ENCODE measurements at places on chromosomes 1 and 21.
A peak's percentile ranks its signal among the peaks of the same experiment; 100 is the strongest.

- DNase-seq: no peak
These were observed 206.9 kb upstream of the FMN2 start for GRCh38 chr1:239884796-239885195.

- DNase-seq: no peak
These were observed 651 bp downstream of the COA6 start for GRCh38 chr1:234373959-234374254.

DNA sequence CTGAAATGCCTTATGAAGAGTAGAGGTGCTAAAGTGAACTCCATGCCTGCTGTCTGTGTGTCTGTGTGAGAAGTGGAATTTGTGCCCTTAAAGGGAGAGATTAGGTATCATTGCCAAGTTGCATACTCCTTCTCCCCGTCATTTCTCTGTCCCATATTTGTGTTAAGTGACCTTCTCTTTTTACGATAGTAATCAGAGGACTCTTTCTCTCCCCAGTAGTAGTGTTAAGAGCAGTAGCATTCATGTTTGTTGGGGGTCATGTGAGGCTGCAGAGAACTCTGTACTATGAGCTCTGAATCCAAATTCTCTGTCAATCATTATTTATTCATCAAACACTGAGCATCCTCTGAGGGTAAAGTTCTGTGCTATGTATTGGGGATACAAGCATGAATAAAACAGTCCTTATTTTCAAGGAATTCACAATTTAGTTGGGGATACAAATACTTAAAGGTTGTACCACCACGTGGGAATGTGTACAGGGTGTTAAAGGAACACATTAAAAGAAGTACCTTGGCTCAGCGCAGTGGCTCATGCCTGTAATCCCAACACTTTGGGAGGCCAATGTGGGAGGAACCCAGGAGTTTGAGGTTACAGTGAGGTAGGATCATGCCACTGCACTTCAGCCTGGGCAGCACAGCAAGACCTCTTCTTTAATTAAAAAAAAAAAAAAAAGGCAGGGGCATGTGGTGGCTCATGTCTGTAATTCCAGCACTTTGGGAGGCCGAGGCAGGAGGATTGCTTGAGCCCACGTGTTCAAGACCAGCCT, 24.8 kb upstream of the KCNQ4 start:
- no peak for DNase-seq

DNA sequence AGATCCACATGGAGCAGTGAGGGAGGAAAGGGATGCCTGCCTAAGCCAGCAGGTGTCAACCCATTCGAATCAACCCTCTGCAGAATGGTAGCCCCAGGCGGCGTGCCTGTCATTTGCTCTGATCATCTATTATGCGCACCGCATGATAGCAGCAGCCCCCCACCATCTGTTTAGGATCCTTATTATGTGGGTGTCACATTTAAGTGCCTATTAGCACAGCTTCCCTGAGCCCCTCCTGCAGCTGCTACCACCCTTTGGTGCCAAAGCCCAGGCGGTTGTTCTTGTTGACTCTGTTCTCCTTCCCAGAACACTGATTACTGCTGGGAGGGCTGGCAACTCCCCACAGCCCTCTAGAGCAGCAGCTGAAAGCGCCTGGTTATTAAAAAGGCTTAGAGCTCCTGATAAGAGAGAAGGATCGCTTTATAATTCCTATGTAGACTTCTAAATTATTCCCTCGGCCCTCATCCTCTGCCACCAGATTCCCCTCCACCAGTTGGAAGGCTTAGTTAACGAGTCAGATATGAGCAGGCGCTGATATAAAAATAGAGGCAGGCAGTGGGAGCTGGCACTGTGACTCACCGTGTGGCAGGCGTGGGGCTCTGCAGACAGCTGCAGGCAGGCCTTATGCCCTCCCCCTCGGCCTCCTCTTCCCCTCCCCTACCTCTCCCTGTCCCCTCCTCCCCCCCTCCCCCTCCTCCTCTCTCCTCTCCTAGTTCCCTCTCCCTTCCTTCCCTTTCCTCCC, 23.0 kb downstream of the ACTA1 start:
- peak; percentile 42 for DNase-seq

- DNase-seq: no peak
These were observed 10.5 kb upstream of the LMO4 start for GRCh38 chr1:87318056-87318650.

- DNase-seq: no peak
These were observed 386.6 kb downstream of the KIF26B start for GRCh38 chr1:245541369-245541768.

GRCh38 chr1:53567450-53567849, 108.3 kb downstream of the DMRTB1 start:
- no peak for DNase-seq

- DNase-seq: no peak
These were observed 136.9 kb downstream of the DISC1 start for GRCh38 chr1:231763456-231763855.

GRCh38 chr1:168728473-168729404, at the start of gene DPT:
Gene DPT (minus strand): TSS chr1:168729206. CDS start chr1:168729174, 32 bp downstream.
- DNase-seq: no peak
